NCI-H2081 (cell line): ENCODE measurements at places on chromosomes 7 and 10.

- DNase-seq = no peak
Observed at GRCh38 chr10:127372361-127372760, 176.0 kb upstream of the INSYN2A start.

- DNase-seq = no peak
Observed at GRCh38 chr10:36538953-36539586, 586.3 kb upstream of the ANKRD30A start.

GRCh38 chr10:123164319-123164718, 10.1 kb downstream of the BUB3 start:
- DNase-seq = no peak

- no peak for DNase-seq
Observed at GRCh38 chr10:121501796-121502195, 96.4 kb downstream of the FGFR2 start.

GRCh38 chr7:20561466-20561865, 54.0 kb upstream of the ABCB5 start:
- no peak for DNase-seq

DNA sequence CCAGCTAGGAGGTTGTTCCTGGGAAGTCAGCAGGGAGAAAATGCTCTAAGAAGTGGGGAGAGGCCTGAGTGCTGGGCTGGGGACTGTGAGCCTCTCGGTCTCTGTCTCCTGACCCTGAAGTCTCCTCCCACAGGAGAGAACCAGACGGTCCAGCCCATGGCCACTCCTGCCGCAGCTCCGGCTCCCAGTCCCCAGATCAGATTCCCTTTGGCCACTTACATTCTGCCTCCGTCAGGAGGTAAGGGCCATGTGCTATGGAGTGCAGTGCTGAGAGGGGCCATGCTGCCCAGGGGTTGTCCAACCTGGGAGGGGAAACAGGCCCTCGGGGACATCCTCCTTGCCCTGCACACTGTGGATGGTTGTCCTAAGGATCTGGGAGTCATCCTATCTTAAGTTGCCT, 21.3 kb upstream of the ZNF467 start:
- no peak for DNase-seq

GRCh38 chr7:24318326-24318725, 34.3 kb downstream of the NPY start:
- no peak for DNase-seq

DNA sequence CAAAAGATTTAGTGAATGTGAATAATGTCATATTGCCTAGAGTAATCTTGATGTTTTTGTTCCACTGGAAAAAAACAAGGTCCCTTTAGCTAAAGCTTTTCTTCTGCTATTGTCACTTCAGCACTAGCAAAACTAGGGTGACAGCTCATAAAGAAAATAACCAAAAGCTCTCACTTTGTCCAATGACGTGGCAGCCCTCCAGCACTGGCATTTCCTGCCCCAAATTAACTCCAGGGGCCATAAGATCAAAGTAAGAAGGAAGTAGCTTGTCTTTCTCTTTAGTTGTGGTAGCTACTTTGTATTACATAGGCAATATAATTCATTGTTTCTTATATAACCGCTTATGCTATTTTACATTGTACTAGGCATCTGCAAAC, 47.3 kb downstream of the LRRN3 start:
- DNase-seq = no peak

DNA sequence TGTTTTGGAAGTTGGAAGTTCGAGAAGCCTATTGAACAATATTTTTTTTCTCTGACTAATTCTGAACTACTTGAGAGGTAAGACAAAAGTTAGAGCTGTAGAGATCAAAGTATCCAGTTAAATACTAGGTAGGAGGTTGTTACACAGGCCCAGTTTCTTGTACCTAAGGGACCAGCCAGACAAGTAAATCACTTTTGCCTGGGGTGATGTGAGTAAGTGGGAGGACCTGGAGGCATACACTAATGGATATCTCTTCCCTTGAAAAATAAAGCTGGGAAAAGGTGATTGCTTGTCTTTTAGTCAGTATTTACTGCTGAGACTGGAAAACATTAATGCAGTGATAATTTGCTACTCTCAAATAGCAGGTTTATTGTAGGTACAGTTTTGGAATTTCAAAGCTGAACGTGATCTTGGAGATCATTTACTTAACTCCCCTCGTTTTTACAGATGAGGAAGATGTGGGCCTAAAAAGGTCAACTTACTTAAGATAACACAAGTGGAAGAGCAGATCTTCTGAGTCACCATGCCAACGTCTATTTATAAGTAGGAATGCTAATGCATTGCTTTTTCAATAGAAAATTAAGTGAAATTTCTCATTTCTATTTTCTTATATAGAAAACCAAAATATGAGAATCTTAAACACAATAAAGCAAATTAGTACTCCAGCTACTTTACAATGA, 181.3 kb downstream of the PPP1R9A start:
- DNase-seq = no peak

DNA sequence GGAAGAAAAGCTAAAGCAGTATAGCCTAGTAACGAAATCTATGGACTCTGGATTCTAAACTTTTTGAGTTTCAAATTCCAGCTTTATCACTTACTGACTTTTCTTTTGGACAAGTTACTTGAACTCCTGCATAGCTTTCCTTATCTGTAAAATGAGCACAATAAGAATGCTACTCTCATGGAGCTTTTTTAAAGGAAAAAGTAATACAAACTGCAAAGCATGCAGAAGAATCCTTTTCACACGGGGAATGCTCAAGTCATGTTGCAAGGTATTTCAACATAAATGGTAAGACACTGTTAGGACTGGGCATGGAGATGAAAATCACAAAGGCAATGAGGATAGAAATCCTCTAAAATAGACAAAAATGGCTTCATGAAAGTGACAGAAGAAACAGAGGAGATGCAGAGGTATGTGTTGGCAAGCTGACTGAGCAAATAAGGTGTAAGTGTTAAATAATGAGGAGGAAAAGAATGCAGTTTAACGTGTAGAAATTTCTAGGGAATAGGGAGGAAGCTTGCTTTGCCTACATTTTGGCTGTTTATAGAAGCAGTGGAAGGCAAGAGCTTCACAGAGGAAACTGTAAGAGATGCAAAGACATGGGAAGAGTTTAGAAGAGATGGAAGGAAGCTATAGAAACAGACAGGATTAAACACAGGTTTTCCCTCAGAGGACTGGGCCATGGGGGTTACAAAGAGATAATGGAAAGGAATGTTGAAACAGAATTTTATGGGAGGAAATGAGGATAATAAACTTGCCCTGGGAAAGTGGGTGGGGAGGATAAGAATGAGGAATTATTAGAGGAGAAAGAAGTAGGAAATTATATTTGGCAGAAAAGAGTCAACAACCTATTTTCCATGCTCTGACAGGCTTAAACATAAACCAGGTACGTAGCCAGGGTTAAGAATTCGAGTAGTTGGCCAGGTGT, 28.8 kb upstream of the SNX13 start:
- no peak for DNase-seq

GRCh38 chr10:58477122-58477521, 35.5 kb upstream of the BICC1 start:
- DNase-seq = no peak

DNA sequence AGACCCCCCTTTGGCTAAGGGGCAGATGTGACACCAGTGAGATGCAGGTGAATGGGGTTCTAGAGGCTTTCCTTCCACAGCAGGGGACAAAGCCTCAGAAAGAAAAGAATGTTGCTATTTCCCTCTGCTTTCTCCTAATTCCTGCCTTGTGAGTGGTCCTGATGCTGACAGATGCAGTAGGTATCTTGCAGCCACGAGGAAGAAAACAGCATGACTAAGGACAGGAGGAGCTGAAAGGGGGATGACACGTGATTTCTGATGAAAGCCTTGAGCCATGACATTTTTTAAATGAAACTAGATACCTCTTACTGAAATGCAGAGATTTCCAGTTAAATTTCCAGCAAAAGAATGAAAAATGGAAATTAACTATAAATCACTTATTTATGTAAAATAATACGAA, 92.4 kb downstream of the C1GALT1 start:
- DNase-seq = no peak

GRCh38 chr10:59258890-59259289, 82.4 kb downstream of the PHYHIPL start:
- no peak for DNase-seq

DNA sequence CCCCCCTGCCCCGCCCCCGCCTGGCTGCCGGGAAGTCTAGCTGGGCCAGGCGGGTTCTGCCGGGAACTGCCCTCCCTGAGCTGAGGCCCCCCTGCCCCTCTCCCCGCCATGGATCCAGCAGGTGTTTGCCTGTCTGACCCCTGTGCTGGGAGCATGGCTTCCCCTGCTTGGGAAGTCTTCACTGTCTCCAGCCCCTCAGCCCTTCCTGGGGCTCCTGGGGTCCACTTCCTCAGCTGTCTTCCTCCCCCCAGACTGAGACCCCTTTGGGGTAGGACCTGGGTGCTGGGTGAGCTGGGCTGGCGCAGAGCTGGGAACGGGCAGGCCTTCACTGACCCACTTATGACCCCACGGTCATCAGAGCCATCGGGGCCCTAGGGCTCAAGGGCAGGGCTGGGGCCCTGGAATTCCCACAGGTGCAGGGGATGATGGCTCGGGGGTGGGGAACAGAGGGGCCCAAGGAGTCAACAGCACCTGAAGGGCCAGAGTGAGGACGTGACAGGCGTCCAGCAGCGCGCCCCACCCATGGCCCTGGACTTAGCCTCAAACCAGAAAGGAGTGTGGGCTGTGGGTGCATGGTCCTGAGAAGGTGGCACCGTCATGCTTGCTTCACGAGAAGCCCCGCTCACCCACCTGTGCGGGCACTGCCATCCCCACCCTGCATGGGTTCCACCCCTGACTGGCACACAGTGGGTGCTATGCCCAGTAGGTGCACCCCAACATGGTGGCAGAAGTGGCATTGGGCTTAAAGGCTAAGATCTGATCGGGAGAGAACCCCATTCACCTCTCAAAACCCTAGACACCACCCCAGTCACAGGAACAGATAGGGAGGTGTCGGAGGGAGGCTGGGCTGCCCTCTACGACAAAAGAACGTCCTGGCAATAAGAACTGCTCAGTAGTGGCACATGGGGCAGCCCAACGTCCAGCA, 16.2 kb upstream of the TNRC18 start:
- DNase-seq = no peak

GRCh38 chr10:47347303-47347675, 874 bp upstream of the RBP3 start:
- DNase-seq = no peak

- no peak for DNase-seq
Observed at GRCh38 chr7:158710651-158711102, 6.1 kb upstream of the NCAPG2 start.

- no peak for DNase-seq
Observed at GRCh38 chr7:122298131-122298530, 6.4 kb downstream of the FEZF1 start.

DNA sequence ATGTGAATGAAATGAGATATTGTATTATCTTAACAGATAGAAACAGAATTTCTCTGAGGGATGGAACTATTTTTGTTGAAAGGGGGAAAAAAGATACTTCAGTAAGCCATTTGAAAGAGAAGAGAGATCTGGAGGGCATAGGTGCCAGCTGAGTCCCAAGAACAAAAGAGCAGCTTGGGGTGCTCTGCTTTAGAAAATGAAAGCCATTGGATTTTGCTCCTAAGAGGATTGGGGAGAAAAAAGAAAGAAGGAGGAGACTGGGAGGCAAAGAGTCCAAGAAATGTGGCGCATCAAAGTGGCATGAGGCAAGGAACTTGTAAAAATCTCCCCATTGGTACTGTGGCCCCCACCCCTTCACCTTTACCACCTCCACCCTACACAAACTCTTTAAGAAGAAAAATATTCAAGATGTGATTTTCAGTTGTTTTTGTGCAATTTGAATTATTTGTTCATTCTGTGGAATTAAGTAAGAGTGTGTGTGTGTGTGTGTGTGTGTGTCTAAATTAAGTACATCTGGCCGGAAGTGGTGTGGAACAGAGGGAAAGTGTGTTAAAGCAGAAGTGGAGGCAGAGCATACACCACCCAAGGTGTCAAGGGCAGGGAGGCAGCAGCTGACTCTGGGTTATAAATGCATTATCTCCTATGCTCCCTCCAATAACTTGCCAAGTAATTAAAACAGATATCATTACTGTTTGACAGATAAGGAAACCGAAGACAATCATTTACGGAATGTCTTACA, 9.9 kb upstream of the GNAI1 start:
- DNase-seq = no peak

DNA sequence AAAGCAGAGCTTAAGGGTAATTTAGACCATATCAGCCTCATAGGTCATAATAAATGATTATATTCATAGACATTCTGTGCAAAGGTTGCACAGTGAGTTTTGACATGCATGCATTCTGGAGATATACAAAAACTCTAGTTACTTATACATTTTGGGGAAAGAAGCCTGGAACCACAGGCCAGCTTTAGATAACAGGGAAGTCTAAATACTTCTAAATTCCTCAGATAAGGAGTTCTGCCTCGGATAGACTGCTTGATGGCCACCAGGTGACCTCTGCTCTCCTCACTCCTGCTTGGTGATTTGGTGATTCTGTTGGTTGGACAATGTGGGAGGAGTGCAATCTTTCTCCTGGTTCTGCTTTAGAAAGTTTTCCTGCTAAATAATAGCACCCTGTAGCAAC, 77.9 kb downstream of the SGMS1 start:
- DNase-seq = no peak

GRCh38 chr10:127228195-127228787, 31.9 kb upstream of the INSYN2A start:
- no peak for DNase-seq

GRCh38 chr10:94412449-94412848, 10.1 kb downstream of the TBC1D12 start:
- DNase-seq = no peak

GRCh38 chr10:112585126-112585525, 138.1 kb downstream of the VTI1A start:
- no peak for DNase-seq

DNA sequence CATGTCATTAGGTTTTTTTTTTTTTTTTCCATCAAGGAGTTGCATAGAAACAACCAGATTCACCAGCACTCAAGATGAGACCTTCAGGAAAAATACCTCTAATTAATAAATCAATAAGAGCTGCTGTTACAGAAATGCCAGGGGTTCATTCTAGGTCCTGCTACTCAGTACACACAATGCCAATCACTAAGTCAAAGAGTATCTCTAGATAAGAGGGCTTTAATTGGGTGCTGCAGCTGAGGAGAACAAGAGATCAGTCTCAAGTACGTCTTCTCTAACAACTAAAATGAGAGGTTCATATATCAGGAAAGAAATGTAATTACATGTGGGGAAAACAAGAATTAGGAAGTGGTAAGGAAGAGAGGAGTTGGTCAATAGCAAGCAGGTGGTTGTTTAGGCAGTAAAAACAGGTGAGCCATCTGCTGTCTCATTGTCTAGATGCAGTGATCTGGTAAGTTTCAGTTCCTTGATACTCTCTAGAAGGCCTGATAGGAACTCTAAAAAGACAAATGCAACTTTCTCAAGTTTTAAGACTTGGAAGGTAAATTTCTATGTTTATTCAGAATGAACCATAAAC, 272.9 kb upstream of the ZWINT start:
- DNase-seq = no peak
